ENCODE measurements at places on chromosomes 6 and 20. TPM values are rescaled to one million over a fixed set of nuclear protein-coding genes. Genes with fewer than 3 reads are reported as not detected.

DNA sequence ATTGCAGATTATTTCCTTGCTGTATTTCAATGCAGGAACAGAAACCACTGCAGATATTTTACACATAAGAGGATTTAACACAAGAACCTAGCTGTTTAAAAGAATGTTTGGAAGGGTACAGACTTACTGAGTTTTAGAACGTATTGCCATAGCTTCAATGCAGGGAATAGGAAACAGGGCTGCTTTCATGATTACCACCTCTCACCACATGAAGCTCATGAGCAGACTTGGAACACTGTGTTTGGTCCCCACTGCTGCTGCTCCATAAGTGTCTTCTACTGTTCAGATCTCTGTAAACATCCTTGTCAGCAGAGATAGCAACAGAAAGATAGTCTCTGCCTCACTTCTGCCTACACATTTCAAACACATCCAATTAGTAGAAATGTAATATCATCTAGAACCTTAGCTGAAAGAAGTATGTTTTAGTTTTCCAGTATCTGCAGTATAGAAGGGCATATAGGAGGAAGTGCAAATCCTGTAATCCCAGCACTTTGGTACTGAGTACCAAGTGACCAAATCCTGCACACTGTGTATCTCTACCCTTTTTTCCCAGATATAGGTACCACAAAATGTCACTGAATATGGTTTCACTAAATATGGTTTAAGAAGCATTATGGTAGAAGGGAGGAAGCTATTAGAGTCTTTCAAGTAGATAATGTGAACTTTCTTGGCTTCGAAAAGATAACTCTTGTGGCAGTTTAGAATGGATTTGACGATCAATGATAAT, 51.9 kb downstream of the STXBP5 start:
- no peak for DNase-seq

The MAPK13 gene
- 3.4 TPM for total RNA-seq

GRCh38 chr6:167517254-167517916, 192.5 kb downstream of the TTLL2 start:
- DNase-seq, result no peak

The KCNK15 gene
- 0.26 TPM for total RNA-seq

DNA sequence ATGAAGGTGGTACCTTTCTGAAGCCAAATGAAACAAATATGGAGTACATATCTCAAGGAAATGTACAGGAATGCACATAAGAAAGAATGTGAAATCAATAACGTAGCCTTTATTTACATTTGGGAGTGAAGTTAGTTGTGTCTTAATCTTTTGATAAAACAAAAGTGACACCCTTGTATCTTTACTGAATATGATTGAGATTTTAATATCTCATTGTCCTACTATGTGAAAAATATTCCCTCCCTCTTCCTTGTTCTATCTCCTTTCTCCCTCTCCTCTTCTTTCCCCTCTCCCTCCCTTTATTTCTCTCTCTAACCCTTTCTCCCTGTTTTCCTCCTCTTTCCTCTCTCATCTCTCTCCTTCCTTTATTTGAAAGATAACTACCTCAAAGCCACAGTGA, 89.1 kb downstream of the PTCHD4 start:
- no peak for DNase-seq

All from uterus (tissue), 4 donors.